Activated gamma-delta T cell treated with anti-CD3 and anti-CD28 coated beads, Interleukin-2, amount 50 U/mL, for 16 hours (primary cell): ENCODE measurements at places on chromosomes 12 and 14.
A peak's percentile ranks its signal among the peaks of the same experiment; 100 is the strongest.

- no peak for DNase-seq
Observed at GRCh38 chr14:73258845-73259611, 21.7 kb downstream of the PAPLN start.

DNA sequence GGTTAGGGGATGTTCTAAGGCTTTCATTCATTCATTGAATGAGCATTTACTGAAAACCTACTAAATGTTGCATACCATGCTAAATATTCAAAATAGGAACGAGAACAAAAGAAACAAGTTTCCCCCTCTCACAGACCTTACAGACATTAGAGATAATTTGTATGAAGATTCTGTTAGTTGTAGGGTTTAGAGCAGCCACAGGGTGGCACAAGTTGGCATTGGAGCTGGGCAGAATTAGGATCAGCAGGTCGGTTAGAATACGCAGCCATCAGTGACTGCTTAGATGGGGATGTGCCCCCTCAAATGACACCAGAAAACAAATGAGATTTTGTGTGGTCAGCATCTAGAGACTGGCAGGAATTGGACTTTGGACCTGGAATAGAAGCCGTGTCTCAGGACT, 166.3 kb upstream of the DAAM1 start:
- DNase-seq: no peak

DNA sequence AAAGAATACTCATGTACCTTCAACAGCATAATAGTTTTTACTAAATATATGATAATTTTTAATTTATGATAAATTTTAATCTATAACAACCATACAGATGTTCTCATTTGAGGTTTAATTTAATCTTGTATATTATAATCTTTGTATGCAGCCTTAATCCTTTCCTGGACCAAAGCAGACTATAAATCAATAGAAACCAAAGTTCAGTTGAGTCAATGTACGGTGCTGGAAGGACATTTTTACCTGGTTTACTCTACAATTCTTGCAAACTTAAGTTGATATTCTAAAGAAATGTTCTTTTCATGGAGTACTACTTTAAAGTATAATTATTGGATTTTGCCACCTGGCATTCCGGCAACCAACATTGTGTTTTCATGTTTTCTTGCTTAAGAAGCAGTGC, 118.0 kb downstream of the STAB2 start:
- no peak for DNase-seq

- no peak for DNase-seq
Observed at GRCh38 chr14:101593411-101594238, 32.3 kb downstream of the DIO3 start.

GRCh38 chr12:27048822-27049752, 26.7 kb downstream of the MED21 start:
- no peak for DNase-seq

GRCh38 chr12:57368349-57369095, 62.3 kb downstream of the R3HDM2 start:
- DNase-seq: no peak

DNA sequence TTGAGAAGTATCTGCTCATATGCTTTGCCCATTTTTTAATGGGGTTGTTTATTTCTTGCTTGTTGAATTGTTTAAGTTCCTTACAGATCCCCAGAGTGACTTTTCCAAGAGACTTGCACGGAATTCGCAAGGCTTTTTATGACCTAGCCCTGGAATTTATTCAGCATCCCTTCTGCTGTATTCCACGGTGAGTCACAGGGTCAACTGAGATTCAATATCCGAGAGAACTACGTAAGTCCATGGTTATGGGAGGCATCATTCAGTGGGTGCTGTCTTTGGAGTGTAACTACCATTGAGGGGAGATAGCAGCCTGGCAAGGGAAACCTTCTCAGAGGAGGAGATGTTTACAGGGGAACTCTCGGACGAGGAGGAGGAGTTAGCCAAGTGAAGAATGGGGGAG, 20.9 kb upstream of the GPRC5A start:
- no peak for DNase-seq

DNA sequence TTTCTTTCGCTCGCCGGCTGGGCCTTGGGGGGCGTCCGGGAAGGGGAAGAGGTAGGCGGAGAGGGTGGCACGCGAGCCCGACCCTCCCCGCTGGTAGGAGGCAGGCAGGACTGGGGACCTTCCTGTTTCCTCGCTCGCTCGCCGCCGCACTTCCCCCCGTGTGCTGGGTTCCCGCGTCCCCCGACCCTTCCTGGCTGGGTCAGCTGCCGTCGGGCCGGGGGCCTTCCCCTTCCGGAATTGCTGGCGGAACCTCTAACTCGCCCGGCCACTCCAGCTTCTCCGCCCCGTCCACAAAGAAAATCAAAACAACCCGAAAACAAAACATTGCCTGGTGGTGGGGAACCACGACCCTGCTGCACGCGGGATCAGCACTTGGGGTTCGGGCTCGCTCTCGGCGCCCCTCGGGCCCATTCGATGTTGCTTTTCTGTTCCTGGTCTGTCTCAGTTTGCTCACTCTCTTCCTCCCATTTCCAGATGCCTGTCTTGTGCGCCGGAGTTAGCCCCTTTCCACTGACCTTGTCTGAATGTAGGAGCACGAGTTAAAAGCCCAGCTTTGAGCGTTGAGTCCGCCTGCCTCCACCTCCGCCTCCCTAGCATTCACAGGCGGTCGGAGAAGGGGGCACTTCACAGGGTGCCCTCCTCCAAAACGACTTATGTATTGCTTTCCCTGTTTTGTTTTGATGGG, 581 bp downstream of the PAPOLA start:
- no peak for DNase-seq

- DNase-seq: no peak
Observed at GRCh38 chr12:108333898-108334699, 5.0 kb downstream of the CMKLR1 start.

GRCh38 chr14:89190765-89191513, 226.1 kb downstream of the FOXN3 start:
- no peak for DNase-seq

- DNase-seq: no peak
Observed at GRCh38 chr12:127509066-127509778, 757.7 kb upstream of the TMEM132C start.

GRCh38 chr12:2053691-2054090, 904 bp downstream of the CACNA1C start:
- no peak for DNase-seq

DNA sequence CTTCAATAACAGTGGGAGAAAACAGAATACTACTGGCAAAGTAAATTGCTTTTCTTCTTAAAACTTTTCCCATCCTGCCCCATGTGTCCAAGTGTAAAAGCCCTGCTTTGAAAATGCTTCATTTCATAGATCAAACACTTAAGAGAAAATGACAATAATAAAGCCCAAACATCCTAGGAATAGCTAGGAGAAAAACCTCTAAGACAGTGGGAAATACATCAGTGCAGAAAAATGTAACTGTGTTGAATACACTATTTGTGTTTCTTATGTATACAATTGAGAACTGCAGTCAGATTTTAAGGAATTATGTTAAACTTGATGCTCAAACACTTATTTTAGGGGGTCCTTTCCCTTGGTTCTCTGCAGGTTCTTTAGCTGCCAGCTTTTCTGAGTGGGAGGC, 181.1 kb downstream of the MSRB3 start:
- no peak for DNase-seq

- no peak for DNase-seq
Observed at GRCh38 chr12:57939291-57939690, 2.1 kb upstream of the ATP23 start.

DNA sequence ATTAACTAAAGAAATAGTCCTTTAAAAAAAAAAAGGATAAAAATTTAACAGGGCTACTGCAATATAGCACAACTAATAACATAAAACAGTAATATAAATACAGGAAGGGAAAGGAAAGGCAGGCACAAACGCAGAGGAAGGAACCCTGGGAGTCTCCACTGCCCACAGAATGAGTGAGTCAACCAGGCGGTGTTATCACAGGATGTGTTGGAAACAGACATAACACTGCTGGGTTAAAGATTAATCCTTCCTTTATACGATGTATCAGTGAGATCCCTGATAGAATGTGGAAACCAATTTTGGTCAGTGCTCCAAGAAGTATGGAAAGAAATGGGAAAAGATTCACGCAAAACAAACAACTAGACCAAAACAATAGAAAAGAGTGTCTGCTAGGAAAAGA, 47.9 kb downstream of the FGD6 start:
- no peak for DNase-seq

DNA sequence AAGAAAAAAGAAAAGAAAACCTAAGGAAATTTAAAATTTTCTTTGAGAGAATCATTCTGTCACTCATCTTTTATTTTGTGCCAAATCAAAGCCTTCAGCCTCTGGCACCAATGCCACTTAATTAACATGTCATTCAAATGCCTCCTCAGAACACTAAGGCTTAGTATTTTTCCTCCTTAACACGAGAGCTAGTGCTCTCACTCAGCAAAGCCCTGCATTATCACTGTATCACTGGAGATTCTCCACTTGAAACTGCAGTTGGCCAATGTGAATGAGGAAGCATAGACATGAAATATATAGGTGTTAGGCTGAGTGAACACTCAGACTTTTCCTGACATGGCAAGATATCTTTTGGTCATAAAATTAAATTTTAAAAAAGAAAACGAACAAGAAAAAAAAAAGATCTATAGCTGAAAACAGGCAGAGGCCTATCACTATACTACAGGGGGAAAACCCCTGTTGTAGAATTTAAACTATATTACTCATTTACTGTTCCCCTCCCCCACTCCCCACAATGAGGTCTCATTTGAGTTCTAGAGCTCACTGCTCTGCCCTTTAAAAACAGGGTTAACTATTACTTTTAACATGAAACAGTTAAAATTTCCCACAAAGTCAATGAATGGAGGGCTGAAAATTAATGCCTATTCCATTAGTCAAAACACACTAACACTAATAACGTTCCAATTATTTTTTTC, 5.1 kb downstream of the MBIP start:
- no peak for DNase-seq

DNA sequence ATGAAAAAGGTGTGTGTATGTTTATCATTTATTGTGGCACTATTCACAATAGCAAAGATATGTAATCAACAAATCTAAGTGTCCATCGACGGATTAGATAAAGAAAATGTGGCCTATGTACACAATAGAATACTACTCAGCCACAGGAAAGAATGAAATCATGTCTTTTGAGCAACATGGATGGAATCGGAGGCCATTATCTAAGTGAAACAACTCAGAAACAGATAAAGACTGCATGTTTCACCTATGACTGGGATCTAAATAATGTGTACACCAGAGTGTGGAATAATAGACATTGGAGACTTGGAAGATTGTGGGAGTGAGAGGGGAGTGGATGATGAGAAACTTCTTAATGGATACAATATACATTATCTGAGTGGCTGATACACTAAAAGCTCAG, 44.0 kb downstream of the CCER1 start:
- DNase-seq: no peak

- DNase-seq: no peak
Observed at GRCh38 chr12:79164890-79165289, 300.3 kb downstream of the SYT1 start.

- DNase-seq: no peak
Observed at GRCh38 chr14:61565836-61566536, 129.3 kb upstream of the HIF1A start.

GRCh38 chr14:66011855-66012254, 474.3 kb upstream of the CCDC196 start:
- DNase-seq: no peak

GRCh38 chr12:19373586-19373985, 65.7 kb upstream of the AEBP2 start:
- no peak for DNase-seq

- DNase-seq: no peak
Observed at GRCh38 chr14:89672636-89673511, 255.8 kb upstream of the FOXN3 start.

- no peak for DNase-seq
Observed at GRCh38 chr14:85180876-85181275, 349.1 kb upstream of the FLRT2 start.

DNA sequence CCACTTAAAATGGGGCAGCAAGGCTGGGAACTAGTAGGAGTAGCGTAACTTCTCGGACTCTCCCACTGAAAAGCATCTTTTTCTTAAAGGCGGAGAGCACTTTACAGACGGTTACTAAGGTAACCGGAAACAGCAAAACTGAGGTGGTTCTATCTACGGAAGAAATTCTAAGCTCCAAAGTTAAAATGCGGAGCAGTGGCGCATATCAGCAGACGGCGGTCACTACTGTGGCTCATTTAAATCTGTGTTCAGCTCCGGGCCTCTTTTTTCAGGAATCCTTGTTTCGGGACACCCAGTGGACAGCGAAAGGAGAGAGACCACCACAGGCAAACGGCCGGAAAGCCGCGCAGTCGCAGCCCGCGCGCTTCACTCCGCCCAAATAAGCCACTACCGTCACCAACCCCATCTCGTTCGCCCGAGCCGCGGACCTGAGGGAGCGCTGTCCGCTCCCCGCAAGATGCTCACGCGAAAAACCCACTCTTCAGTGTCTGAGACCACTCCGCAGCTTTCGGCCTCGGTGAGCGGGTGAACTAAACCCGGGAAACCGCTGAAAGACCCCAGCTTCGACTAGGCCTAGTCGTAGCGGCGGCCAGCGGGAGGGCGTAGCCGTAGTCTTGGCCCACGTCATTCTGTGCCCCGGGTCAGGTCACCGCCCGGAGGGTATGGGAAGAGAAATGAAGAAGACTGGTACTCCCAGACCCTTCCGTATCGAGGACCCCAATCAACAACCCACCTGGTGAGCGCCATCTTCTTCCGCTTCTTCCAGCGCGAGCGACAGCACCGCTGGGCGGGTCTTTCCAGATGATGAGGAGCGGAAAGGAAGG, at the start of gene SNW1:
TSS of gene SNW1 (minus strand) at position 776 of the 824 bp plus-strand sequence. CDS start at position 747, 29 bp downstream.
- DNase-seq: peak; percentile 85

GRCh38 chr14:20440882-20441281, 4.9 kb upstream of the KLHL33 start:
- no peak for DNase-seq

GRCh38 chr14:31025367-31026076, at the start of gene AP4S1:
AP4S1 (plus strand) TSS chr14:31025649; CDS start chr14:31066197, 40,548 bp downstream.
- DNase-seq: peak; percentile 20

DNA sequence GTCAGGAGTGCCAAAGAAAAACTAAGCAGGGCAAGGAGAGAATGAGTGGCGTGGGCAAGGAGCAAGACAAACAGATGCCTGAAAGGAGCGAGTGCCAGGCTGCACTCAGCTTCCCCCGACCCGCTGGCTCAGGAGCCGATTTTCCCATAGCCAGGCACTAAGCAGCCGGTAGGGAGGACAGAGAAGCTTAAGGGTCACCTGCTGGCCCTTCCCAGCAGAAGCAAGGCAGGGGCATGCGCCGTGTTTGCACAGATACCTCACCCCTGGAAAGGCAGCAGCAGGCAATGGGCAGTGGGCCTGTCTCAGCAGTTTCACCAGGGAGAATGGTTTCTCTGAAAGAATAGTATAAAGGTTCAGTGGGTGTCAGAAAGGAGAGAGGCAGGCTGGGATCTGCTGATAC, 104.9 kb upstream of the FKBP4 start:
- no peak for DNase-seq

- no peak for DNase-seq
Observed at GRCh38 chr14:76088771-76089571, 62.8 kb upstream of the GPATCH2L start.

GRCh38 chr14:69814397-69814796, 17.4 kb upstream of the SLC10A1 start:
- no peak for DNase-seq

- no peak for DNase-seq
Observed at GRCh38 chr12:66663611-66664010, 15.3 kb downstream of the GRIP1 start.

GRCh38 chr12:32559434-32559833, 119.7 kb upstream of the DNM1L start:
- DNase-seq: no peak
